ENCODE measurements at places on chromosomes 4 and X. TPM values are rescaled to one million over a fixed set of nuclear protein-coding genes. Genes with fewer than 3 reads are reported as not detected.
A peak's percentile ranks its signal among the peaks of the same experiment; 100 is the strongest.

DNA sequence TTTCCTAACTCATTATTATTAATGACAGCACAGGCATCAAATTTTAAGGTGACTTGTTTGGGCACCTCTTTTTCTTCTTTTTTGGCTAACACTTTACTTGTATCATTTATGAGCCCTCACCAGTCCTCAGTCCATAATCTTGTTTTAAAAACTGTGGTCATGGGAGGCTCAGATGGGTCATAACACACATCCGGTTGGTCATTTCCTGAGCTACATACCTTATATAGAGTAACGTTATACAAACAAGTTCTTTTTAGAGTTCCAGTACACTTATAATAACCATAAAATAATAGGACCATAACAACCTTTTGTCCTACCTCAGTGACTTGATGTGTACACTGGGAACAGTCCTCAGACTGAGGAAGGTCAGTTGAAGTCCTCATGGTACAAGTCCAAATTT is 21.1 kb upstream of the PLS3 start:
- H3K4me1 ChIP-seq, result no peaks in the 10 kb centered on the region
- no peak for DNase-seq
- H3K4me3 ChIP-seq, result no peak overlapping the region
- no peaks in the 10 kb centered on the region for H3K27me3 ChIP-seq
- no peaks in the 10 kb centered on the region for H3K36me3 ChIP-seq

The DCAF12L2 gene
- total RNA-seq, result not detected

DNA sequence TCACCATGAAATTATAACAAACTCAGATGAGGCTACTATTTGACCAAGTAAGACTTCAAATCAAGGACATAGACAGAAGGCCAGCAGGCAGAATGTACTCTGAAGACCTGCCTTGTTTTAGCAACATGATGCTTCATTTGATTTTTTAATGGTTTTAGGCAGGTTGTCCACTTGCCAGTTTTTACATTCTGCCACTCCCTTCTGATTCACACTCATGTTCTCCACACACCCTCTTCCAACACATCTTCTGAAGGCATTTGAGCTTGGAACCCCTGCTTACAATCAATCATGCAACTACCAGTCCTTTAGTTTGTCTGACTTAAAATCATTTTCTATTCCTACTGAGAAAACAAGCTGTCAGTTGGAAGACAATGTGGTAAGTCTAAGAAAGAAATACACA is 114.9 kb upstream of the SMIM31 start:
- no peak overlapping the region for H3K27ac ChIP-seq
- DNase-seq, result no peak
- no peaks in the 10 kb centered on the region for H3K36me3 ChIP-seq
- H3K4me1 ChIP-seq, result no peaks in the 10 kb centered on the region
- no peaks in the 10 kb centered on the region for H3K27me3 ChIP-seq
- no peak overlapping the region for H3K4me3 ChIP-seq

GRCh38 chr4:126916626-126917140 is 716.1 kb upstream of the INTU start:
- peaks cover 4% of the 10 kb centered on the region for H3K4me1 ChIP-seq
- no peak overlapping the region for H3K4me3 ChIP-seq
- H3K27ac ChIP-seq, result no peak overlapping the region
- H3K27me3 ChIP-seq, result no peaks in the 10 kb centered on the region
- no peaks in the 10 kb centered on the region for H3K36me3 ChIP-seq

The ADGRL3 gene
- 16.9 TPM for total RNA-seq

DNA sequence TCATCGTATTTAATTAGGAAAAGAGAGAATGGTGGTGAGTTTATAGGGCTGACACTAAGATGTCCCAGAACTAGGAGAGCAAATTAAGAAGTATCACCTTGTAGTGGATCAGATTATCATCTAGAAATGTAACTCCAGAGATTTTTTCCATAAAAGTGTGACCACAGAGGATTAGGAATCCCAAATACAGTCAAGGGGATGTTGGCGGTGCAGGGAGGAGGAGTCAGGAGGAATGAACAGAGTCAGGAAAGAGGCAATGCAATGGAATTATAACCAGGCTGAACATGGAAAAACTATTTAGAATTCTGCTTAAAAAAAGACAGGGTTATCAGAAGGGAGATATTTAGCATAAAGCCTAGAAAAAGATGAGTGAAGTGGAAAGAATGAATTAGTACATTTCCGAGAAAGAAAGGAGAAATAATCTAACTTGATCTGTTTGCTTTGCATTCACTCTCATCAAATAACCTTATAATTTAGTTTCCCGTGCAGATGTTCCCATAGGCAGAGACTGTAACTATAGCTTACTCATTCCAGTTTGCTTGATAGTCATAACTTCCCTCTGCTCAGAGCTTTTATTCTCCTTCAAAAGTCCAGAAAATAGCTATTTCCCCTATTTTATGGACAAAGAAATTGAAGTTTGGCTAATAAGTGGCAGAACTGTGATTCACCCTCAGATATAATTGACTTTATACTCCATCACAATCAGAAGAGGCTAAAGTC is 56.4 kb downstream of the SCFD2 start:
- H3K4me3 ChIP-seq, result no peak overlapping the region
- H3K27ac ChIP-seq, result no peak overlapping the region
- DNase-seq, result no peak
- no peaks in the 10 kb centered on the region for H3K36me3 ChIP-seq
- H3K4me1 ChIP-seq, result no peaks in the 10 kb centered on the region
- H3K27me3 ChIP-seq, result no peaks in the 10 kb centered on the region

DNA sequence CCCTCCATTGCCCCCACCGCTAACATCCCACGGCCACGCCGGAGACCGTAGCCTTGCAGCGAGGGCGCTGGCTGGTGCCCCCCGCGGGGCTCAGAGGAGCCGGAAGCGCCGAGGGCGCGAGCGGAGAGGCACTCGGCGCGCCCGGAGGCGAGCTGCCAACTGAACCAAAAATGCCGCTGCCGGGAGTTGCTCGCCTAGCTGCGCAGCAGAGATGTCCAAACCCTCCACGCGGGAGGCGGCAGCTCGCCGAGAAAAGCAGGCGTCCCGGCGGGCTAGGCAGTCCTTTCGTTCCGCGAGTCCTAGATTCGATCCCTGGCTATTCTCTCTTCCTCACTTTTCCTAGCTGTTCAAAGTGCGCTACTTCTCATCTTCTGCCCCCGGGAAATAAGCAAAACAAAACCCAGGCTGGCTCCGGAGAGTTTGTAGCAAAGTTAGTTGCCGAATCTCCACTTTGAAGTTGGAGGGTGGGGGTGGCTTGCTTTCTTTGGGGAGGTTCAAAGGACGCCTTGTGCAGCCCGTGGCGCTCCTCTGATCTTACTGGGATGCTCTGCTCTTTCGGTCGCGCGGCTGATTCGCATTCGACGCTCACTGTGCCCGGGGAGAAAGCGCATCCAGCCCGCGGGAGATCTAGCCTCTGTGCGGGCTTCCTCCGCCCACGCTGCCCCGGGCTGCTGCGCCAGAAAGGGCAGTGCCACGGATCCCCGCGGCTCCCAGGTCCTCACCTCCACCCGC is 723 bp downstream of the NKX6-1 start:
- H3K27me3 ChIP-seq, result peaks cover 38% of the 10 kb centered on the region
- H3K36me3 ChIP-seq, result no peaks in the 10 kb centered on the region
- DNase-seq, result no peak
- no peak overlapping the region for H3K27ac ChIP-seq
- peak overlapping the region; percentile 39 for H3K4me3 ChIP-seq

- no peak overlapping the region for H3K27ac ChIP-seq
- no peaks in the 10 kb centered on the region for H3K36me3 ChIP-seq
- DNase-seq, result no peak
- no peak overlapping the region for H3K4me3 ChIP-seq
These were observed 15.7 kb downstream of the ARMCX6 start for GRCh38 chrX:101602077-101602476.

DNA sequence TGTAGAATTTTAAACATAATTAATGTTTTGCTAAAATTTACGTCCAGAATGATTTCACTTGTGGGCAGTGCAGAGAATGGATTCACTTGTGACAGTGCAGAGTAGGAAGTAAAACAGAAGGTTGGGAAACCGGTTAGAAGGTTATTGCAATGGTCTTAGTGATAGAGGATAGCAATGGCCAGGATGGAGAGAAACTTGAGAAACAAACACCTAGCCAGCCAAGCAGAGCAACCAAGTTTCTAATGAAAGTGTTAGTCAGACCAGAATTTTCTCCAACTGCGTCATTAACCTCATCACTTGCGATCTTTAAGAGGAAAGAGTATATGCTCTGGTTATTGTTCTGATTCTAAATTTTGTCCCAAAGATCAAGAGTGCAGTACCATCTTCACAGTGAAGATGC is 50.0 kb upstream of the TBC1D9 start:
- no peak overlapping the region for H3K27ac ChIP-seq
- no peak for DNase-seq

The KDR gene
- total RNA-seq, result 19.4 TPM

DNA sequence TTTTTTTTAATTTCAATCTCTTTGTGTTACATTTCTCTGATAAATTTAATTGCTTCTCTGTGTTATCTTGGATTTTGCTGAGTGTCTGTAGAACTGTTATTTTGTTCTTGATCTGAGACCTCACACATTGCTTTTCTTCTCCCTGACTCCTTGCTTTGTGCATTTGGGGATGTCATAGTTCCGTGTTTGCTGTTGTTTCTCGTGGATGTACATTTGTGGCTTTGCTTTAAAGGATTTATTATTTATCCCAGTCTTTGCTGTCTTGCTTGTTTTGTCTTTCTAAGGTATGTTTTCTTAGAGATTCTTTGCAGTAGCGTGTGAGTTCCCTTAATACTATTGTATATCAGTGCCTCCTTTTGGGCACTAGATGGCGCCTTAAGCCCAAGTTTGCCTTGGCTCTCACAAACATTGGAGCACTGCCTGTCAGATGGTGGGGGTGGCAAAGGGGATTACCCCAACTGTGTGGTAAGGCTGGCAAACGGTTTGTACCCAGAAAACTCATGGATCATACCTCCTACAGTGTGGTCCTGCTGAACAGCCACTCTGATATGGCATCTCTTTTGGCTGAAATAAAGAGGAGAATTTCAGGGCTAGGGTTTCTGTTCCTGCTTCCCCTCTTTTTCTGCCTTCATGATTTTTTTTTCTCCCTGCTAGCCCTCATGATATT is 96.4 kb downstream of the PGRMC2 start:
- no peaks in the 10 kb centered on the region for H3K27me3 ChIP-seq
- H3K36me3 ChIP-seq, result no peaks in the 10 kb centered on the region
- no peak overlapping the region for H3K4me3 ChIP-seq
- H3K4me1 ChIP-seq, result no peaks in the 10 kb centered on the region
- DNase-seq, result no peak
- H3K27ac ChIP-seq, result no peak overlapping the region

- H3K27ac ChIP-seq, result no peak overlapping the region
- no peaks in the 10 kb centered on the region for H3K36me3 ChIP-seq
- no peaks in the 10 kb centered on the region for H3K27me3 ChIP-seq
- no peak overlapping the region for H3K4me3 ChIP-seq
- no peaks in the 10 kb centered on the region for H3K4me1 ChIP-seq
- DNase-seq, result no peak
These were observed 46.6 kb upstream of the DHX15 start for GRCh38 chr4:24630937-24631336.

GRCh38 chrX:25433307-25433706 is 417.5 kb upstream of the ARX start:
- no peaks in the 10 kb centered on the region for H3K27me3 ChIP-seq
- no peaks in the 10 kb centered on the region for H3K4me1 ChIP-seq
- no peak overlapping the region for H3K4me3 ChIP-seq
- H3K27ac ChIP-seq, result no peak overlapping the region
- no peaks in the 10 kb centered on the region for H3K36me3 ChIP-seq

DNA sequence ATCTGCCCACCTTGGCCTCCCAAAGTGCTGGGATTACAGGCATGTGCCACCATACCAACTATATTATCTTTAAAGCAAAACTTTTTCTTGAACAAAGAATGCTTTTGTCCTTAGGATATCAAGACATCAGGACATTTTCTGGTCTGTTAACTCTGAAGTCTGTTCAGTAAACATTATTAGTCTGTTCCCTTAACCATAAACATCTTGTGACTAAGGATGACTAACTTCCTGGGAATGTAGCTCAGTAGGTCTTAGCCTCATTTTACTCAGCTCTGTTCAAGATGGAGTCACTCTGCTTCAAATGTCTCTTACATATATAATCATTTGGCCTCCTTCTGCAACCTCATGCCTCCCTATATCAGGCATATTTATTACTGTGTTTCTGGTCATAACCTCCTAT is 122.9 kb downstream of the UBE2NL start:
- no peak overlapping the region for H3K27ac ChIP-seq
- no peak for DNase-seq
- no peaks in the 10 kb centered on the region for H3K27me3 ChIP-seq
- no peaks in the 10 kb centered on the region for H3K4me1 ChIP-seq
- H3K4me3 ChIP-seq, result no peak overlapping the region

The GLUD2 gene
- total RNA-seq, result 0.98 TPM

The RHOXF2 gene
- not detected for total RNA-seq

The ENOX2 gene
- 8.8 TPM for total RNA-seq

The CLDN34 gene
- total RNA-seq, result not detected

DNA sequence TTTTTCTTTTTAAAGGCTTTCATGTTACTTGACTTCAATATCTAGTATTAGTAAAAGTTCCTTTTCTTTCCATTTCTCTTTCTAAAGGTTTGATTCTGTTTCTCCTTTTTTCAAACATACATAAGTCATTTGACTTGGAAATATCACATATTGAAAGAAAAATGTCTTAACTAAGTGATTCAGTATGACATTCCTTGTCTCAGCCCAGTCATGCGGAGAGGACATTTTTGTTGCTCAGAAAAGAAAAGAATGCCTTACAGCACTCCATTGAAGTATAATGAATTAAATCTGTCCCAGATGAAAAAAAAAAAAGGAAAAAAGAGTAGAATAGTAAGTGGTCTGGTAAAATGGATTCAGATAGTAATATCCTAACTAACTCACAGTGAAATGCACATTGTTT is 466.1 kb downstream of the ADGRL3 start:
- no peak for DNase-seq
- no peaks in the 10 kb centered on the region for H3K36me3 ChIP-seq

GRCh38 chr4:161555689-161556660 is 607.8 kb downstream of the FSTL5 start:
- H3K27me3 ChIP-seq, result no peaks in the 10 kb centered on the region
- no peak for DNase-seq
- H3K4me3 ChIP-seq, result no peak overlapping the region
- no peaks in the 10 kb centered on the region for H3K36me3 ChIP-seq
- no peak overlapping the region for H3K27ac ChIP-seq

DNA sequence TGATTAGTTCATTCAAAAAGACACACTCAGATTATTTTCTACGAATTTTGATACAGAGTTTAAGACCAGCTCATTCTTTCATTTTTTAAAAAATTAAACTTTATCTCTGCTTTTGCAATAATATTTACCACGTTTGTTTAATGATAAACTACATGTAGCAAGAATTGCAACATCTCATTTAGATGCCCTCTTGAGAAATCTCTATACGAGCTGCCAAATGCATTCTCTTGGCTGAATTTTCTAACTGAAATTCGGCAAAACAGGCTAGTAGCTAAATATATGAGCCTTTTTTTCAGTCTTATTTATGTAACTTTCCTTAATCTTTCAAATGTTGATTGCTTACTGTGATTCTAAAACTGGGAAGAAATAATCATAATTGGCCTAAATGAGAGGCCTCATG is 2.1 kb upstream of the GC start:
- H3K4me3 ChIP-seq, result no peak overlapping the region
- no peaks in the 10 kb centered on the region for H3K36me3 ChIP-seq
- H3K27me3 ChIP-seq, result no peaks in the 10 kb centered on the region
- DNase-seq, result no peak
- H3K27ac ChIP-seq, result no peak overlapping the region
- no peaks in the 10 kb centered on the region for H3K4me1 ChIP-seq

The ZFP42 gene
- total RNA-seq, result not detected
